ENCODE measurements at places on chromosomes 6 and 20. TPM values are rescaled to one million over a fixed set of nuclear protein-coding genes. Genes with fewer than 3 reads are reported as not detected.

ZNF165 gene
- 0.30 TPM for total RNA-seq

PAX1 gene
- not detected for total RNA-seq

CUTA gene
- 84.6 TPM for total RNA-seq

TSPO2 gene
- not detected for total RNA-seq

MYH7B gene
- not detected for total RNA-seq

DEFB132 gene
- total RNA-seq: not detected

C6orf118 gene
- total RNA-seq: not detected

SLC32A1 gene
- total RNA-seq: not detected

CLPSL1 gene
- total RNA-seq: not detected

SGK2 gene
- total RNA-seq: 0.74 TPM

ID4 gene
- 2.4 TPM for total RNA-seq

TAAR6 gene
- not detected for total RNA-seq
